ENCODE measurements at places on chromosomes 11 and 22. TPM values are rescaled to one million over a fixed set of nuclear protein-coding genes. Genes with fewer than 3 reads are reported as not detected.

TTC36 gene
- polyA plus RNA-seq, result not detected

DNA sequence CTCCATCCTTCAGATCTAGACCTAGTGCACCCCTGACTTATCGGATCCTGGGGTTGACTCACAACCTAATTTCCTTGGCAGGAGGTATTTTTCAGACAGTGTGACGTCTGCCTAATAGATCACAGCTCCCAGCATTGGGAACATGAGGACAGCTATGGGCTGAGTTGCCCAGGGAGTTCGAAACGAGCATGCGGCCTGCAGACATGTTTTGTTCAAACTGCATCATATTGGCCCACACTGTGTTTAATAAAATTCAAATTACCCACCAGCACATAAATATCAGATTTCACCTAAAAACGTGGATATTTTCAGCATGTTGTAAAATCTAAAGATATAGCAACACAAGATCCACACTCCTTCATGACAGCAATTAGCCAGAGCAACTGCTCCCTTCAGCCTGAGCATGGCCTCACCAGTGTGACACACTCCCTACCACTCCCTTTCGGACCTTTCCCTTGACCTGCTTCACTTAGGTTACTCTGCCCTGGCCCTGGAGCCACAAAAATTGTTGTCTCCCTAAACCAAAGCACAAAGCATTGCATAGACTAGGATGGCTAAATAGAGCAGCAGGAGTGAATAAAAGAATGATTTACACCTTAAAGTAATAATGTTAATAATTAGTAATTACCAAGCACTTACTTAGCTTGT, 53.6 kb upstream of the USP47 start:
- no peak for DNase-seq

DNA sequence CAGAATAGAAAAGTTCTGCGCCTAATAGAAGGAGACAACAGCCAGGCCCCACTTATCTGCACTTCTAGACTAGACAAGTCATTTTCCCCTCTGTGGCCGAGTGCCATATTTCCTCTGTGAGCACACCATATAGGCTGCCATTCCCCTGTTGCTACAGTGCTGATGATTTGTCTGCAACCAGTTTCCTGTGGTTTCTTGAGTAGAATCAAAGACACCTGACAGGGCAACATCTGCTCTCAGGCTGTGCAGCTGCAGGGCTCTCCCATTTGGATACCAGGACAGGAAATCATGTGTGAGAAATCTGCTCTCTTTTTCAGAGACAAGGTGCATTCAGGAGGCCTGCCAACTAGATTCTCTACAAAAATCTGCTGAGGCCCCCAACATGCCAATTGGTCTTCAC, 879.3 kb downstream of the DLG2 start:
- no peak for DNase-seq

MPZL3 gene
- 2.4 TPM for polyA plus RNA-seq

DNA sequence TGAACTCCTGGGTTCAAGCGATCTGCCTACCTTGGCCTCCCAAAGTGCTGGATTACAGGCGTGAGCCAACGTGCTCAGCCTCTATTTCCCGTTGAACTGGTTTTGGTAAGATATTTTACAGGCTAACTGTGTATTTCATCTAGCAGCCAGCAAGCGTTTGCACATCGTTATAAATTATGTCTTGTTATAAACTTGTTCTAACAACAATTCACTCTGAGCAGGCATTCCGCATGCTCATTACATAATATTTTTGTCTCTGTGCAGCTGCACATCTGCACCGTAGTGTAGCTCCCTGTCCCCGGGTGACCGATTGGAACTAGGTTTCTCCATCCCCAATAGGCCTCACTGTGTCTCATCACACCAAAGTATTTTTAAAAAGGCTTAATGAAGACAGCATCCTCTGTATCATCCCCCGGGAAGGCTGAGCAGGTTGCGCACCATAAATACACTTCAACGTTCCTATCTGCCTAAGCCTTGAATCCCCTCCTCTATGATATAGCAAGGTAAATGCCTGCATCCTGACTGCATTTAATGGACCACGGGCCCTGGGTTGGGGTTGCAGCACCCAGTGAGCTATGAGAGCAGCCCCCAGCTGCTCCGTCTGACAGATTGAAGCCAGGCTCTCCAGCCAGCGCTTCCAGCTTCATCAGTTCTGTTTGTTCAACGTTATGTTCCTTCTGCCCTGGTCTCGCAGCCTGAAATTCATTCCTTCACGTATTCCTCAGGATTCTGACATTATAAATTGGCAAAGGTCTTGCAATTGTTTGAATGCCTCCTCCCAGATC, 47.7 kb downstream of the TST start:
- peak; percentile 79 for DNase-seq

DNA sequence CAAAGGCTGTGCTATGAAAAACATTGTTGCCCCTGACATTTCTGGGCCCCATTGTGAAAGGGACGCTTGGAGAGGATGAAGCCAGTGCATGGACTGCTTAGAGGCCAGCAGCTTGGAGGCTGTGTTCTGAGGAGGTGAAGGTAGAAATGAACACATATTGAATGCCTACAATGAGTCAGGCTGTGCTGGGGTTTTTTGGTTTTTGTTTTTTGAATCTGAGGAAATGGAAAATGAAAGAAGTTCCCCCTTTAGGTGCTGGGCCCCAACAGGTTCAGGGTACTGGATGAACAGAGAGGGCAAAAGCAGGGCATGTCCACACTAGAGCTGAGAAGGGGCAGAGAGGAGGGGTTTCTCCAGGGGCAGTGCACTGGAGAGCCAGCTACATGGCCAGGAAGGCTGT, 166.1 kb upstream of the API5 start:
- DNase-seq, result no peak

DNA sequence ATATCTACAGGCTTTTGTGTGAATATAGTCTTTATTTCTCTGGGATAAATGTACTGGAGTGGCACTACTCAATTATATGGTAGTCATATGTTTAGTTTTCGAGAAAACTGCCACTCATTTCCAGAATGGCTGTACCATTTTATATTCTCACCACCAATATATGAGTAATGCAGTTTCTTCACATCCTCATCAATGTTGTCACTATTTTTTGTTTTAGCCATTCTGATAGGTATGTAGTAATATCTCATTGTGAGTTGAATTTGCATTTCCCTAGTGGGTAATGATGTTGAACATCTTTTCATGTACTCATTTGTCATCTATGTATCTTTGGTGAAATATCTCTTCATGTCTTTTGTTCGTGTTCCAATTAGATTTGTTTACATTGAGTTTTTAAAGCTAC, 18.0 kb downstream of the ACRV1 start:
- DNase-seq, result no peak

Data from sigmoid colon (tissue), 7 donors.